ENCODE measurements at places on chromosomes 13 and 19.

DNA sequence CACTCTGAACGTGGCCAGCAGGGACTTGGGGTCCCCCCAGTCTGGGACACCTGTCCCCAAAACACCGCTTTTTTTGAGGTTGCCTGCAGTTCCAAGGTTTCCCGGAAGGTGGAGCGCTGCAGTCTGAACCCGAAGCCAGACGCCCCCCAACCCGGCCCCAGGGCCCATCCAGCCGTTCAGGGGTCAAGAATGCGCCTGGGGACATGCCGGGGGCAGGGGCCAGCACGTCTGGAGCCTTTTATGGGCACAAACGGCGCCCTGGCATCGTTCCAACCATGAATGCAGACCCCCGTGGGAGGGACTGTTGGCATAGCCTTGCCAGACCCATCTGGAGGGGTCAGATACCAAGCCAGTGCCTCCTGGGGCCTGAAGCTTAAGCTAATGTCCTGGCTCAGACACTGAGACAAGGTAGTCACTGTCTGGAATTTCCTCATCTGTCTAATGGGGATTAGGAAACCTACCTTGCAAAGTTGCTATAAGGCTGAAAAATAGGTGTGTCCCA, 6.9 kb downstream of the S1PR5 start:
- DNase-seq: peak; percentile 38

DNA sequence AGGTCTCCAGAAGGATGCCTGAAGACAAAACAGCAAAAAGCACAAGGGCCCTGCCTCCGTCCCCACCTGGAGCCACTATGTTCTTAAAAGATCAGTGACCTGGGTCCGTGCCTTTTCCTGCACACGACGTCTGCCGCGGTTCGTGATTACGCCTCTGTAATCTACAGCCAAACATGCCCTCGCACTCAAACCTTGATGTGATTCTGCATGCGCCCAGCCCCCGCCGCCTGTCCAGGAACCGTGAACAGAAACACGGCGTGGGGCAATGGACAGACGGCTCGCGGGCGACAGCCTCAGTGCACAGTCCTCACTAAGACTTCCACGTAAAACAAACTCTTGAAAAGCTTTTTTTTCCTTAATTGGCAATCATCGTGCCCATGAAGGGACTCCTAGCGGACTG, 15.5 kb downstream of the C13orf46 start:
- no peak for DNase-seq

GRCh38 chr13:49110122-49110912, 109.8 kb upstream of the MLNR start:
- DNase-seq: peak; percentile 75

GRCh38 chr13:70623239-70623638, 515.0 kb upstream of the KLHL1 start:
- DNase-seq: no peak
